ENCODE measurements at places on chromosomes 5 and 9.
A peak's percentile ranks its signal among the peaks of the same experiment; 100 is the strongest.

GRCh38 chr9:109074236-109074889 is 45.4 kb downstream of the TMEM245 start:
- no peak for DNase-seq

GRCh38 chr5:124686239-124687004 is 60.0 kb downstream of the ZNF608 start:
- no peak for DNase-seq

- DNase-seq, result no peak
Measured at GRCh38 chr9:90432951-90433350, 209.7 kb downstream of the DIRAS2 start.

GRCh38 chr5:35319333-35320002 is 89.2 kb upstream of the PRLR start:
- peak; percentile 1 for DNase-seq

- DNase-seq, result peak; percentile 65
Measured at GRCh38 chr9:136787690-136788400, 3.3 kb upstream of the TMEM141 start.

DNA sequence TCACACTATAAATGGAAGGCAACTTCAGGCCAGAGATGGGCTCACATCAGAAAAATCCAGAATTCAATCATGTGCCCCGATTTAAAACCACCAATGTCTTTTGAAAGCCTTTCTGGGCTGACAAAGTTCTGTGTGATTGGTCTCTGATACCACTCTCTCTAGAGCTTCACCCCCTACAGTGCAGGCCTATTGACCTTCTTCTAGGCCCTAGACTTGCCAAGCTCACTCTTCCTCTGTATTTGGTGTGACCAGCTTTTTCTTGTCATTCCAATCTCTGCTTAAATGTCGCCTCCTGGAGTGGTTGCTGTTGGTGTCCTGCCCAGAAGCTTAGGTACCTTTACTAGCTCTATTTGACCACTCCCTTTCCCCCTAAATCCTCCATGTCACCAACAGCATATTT is 78.7 kb downstream of the GCNT4 start:
- DNase-seq, result no peak

DNA sequence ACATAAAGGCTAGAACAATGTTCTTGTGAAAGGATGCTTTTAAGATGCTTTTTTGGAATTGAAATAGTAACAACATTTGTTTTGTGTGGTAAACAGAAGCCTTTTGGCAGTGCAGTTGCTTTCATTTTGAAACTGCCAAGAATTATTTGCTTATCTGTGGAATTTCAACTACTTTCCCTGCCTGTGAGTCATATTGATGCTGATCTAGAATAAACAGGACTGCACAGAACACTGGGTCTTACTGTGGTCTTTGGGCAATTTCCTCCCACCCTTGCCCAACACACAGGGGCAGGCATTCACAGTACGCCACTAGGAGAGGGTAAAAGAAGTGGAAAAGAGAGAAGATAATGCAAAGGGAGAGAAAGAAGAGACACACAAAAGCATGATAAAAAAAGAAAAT is 483.7 kb downstream of the ELAVL2 start:
- no peak for DNase-seq

- DNase-seq, result no peak
Measured at GRCh38 chr9:8816361-8816760, 1016.8 kb upstream of the DMAC1 start.

- DNase-seq, result no peak
Measured at GRCh38 chr9:2340046-2340760, 281.4 kb upstream of the VLDLR start.

- no peak for DNase-seq
Measured at GRCh38 chr5:126253406-126253805, 169.8 kb upstream of the GRAMD2B start.
